ENCODE measurements at places on chromosomes 7 and 10.

DNA sequence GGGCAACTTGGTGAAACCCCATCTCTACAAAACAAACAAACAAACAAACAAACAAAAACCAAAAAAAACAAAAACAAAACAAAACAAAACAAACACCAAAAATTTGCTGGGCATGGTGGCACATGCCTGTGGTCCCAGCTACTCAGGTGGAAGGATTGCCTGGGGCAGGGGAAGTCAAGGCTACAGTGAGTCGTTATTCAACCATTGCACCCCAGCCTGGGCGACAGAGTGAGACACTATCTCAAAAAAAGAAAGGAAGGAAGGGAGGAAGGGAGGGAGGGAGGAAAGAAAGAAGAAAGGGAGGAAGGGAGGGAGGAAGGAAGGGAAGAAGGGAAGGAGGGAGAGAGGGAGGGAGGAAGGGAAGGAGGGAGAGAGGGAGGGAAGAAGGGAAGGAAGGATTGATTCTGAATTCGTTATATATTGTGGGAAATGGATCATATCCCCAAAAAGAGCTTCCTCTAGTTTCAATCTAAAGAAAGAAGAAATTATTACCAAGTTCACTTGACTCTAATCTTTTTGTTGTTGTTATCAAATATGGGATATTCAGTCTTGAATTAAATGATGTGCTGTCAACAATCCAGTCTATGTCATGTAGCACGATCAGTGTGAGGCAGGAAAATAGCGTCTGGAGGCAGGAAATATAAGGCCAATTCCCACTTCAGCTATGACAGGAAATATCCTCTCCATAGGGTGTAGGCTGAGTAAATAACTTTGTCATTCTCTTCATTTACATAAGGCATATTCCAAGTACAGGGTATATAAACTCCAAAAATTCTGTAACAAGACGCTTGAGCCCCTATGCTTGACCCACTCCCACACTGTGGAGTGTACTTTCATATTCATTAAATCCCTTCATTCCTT is 26.2 kb upstream of the TRIM24 start:
- DNase-seq: no peak

GRCh38 chr7:136845899-136846465 is 22.5 kb upstream of the CHRM2 start:
- DNase-seq: no peak

- DNase-seq: no peak
These were observed 60.2 kb upstream of the CAMK2B start for GRCh38 chr7:44385434-44386138.

DNA sequence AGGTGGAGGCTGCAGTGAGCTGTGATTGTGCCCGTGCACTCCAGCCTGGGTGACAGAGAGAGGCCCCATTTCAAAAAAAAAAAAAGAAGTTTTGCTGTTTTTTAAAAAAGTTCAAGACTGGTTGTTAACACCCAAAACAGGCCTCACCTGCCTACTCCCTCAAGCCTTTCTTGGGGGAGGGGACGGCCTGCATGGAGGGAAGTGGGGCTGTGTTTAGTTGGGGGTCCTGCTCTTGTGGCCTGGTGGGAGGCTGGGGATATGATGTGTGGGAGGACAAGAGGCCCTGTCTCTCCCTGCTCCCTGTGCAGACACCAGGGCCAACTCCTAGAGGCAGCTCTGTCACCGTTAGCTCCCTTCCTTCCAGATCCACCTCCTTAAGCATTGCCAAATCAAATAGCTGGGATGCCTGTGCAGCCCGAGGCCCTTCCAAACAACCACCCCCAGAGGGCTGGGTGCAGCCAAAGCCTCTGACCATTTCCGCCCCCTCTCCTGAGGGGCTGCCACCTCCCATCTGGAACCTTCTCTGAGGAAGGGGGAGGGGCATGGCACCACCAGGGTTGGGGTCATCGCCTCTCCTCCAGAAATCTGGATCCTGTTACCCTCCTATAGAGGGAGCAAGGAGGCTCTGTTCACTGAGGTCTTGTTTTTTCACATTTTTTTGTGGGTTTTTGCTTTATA is 32.9 kb upstream of the ANKRD2 start:
- DNase-seq: no peak

Measured in CD4-positive, alpha-beta T cell treated with Interleukin-15 for 1 hour (primary cell).